ENCODE measurements at places on chromosomes 5 and 9.

- DNase-seq: no peak
- peak overlapping the region; percentile 54 for H3K27ac ChIP-seq
- H3K27me3 ChIP-seq: no peaks in the 10 kb centered on the region
- H3K4me1 ChIP-seq: peaks cover 11% of the 10 kb centered on the region
- H3K4me3 ChIP-seq: no peak overlapping the region
These were observed 40.4 kb downstream of the PAM start for GRCh38 chr5:102795526-102795925.

DNA sequence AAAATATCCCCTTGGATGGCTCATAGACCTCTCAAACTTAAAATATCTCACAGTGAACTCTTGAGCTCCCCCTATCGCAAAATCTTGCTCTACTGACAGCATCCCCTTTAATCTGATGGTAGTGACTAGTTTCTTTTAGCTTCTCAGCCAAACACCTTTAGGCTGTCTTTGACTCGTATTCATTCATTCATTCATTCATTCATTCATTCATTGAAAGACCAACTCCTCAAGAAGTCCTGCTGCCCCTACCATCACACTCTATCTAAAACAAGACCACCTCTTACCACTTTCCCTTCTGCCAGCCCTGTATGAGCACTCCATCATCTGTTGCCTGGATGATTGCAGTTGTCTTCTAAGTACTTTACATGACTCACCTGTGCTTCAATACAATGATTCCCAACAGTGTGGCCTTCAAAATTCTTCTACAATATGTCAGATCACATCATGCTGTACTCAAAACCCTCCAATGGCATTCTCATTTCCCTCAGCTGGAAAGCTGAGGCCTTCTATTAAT lies 46.8 kb downstream of the ITGA2 start:
- H3K27me3 ChIP-seq: no peaks in the 10 kb centered on the region
- no peak for DNase-seq
- H3K4me3 ChIP-seq: no peak overlapping the region
- H3K4me1 ChIP-seq: no peaks in the 10 kb centered on the region
- H3K27ac ChIP-seq: no peak overlapping the region
- H3K36me3 ChIP-seq: no peaks in the 10 kb centered on the region

- peaks cover 17% of the 10 kb centered on the region for H3K4me1 ChIP-seq
- peaks cover 2% of the 10 kb centered on the region for H3K27me3 ChIP-seq
- peak; percentile 63 for DNase-seq
- H3K27ac ChIP-seq: peak overlapping the region; percentile 55
These were observed 1.9 kb downstream of the GNAQ start for GRCh38 chr9:78029551-78030295.

GRCh38 chr9:134585746-134586706 lies 55.6 kb upstream of the COL5A1 start:
- H3K36me3 ChIP-seq: no peaks in the 10 kb centered on the region
- no peak overlapping the region for H3K27ac ChIP-seq
- no peaks in the 10 kb centered on the region for H3K27me3 ChIP-seq
- DNase-seq: no peak
- H3K4me1 ChIP-seq: no peaks in the 10 kb centered on the region

DNA sequence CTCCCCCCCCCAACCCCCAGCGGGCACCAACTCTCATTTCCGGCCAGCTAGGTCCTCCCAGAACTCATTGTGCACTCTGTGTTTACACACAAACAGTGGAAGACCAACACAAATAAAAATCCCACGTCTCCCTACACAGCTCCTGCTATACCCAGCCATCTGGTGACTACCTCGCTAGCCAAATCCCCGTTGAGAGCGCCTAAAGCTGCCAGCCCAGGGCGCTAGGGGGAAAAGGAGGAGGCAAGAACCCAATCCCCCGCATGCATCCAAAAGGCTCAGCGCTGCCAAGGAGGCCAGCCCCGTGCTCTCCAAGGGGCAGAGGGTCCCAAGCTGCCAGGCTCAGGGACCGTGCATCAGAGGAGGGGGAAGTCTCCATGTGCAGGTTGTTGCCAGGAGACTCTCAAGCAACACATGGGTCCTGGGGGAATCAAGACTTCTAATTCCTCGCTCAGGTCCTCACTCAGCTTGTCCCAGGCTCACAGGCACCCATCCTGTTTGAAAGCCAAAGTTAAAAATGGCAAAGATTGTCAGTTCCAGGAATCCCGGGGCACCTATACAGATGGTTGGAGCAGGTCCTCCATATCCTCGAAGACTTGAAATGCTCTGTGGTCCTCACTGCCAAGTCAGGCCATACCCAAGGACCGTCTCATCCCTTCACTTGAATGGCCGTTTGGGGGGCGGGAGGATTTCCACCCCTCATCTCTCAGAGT lies 2.7 kb downstream of the ASTN2 start:
- no peak for DNase-seq
- H3K4me1 ChIP-seq: peaks cover 3% of the 10 kb centered on the region
- no peaks in the 10 kb centered on the region for H3K36me3 ChIP-seq
